ENCODE measurements at places on chromosomes 4 and X.

DNA sequence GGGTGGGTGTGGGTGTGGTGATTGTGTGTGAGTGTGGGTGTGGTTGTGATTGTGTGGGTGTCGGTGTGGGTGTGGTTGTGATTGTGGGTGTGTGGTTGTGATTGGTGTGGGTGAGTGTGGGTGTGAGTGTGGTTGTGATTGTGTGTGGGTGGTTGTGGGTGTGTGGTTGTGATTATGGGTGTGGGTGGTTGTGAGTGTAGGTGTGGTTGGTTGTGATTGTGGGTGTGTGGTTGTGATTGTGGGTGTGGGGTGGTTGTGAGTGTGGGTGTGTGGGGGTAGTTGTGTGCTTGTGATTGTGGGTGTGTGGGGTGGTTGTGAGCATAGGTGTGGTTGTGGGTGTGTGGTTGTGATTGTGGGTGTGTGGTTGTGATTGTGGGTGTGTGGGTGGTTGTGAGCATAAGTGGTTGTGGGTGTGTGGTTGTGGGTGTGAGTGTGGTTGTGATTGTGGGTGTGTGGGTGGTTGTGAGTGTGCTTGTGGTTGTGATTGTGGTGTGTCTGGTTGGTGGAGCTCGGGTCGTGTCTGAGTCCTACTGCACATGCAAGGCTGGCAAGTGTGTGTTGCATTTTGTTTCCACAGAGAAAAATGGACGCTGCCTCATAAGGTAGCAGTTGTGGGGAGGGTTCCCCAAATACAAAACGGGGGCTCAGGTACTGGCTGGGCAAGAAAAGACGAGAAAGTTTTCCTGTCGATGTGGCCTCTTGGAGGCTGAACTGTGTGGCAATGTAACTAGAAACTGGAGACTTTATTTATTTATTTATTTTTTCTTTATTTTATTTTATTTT is 116.7 kb downstream of the UBE2K start:
- DNase-seq, result no peak

- DNase-seq, result no peak
Measured at GRCh38 chrX:10620121-10620699, at the start of gene MID1. TSS of gene MID1 (minus strand) at chrX:10620585. CDS start at chrX:10567547, 53,038 bp downstream.

DNA sequence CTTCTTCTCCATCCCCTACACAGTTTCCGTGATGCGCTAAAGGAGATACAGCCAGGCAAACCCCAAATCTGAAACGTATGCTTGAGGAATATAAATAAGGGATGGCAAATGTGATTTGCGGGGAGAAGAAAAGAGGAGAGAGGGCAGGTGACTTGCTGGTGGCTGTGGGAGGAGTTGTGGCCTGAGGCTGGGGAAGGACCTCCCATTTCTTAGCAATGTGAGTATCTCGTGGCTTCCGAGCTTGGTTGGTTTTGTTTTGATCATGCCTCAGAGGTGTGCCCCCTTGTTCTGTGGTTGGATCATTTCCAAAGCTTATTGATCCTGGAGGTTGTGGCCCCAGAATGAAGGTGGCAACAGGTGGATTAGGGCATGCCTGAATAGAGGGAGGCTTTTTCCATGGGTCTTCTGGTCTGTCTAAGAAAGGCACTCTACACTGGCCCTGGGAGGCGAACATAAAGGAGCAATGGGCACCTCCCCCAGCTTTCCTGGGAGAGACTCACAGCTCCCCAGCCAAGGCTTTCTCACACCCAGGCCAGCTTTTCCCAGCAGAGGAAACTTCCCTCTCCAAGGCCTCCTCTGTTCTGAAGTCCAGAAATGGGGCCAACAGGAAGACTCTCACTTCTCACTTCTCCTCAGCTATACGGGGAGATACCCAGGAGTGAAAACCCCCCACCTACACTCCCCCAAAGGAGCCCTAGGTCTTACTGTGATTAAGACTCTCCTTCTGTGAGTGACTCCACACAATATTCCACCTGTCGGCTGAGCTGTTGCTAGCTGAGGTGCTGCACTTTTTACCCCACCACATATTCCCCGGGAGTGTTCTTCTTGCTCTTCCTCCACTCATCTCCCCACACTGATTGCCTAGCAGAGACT is 40.0 kb downstream of the C4orf51 start:
- peak; percentile 11 for DNase-seq

DNA sequence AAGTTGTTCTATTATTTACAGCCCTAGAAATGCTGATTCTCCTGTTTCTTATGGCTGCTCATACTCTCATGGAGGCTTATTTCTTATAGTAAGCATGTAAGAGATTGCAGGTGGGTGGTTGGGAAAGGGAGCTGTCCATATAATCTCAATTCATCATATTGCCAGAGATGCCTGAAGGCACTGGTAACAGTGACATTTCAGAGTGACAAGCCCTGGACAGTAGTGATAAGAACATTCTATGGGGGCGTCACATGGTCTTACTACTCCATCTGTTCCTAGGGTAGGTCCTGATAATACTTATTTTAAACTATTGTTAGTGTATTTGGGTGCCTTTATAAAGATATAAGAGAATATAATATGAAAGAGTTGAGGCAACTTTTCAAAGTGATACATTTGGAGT is 171.5 kb downstream of the CFAP299 start:
- DNase-seq, result no peak

DNA sequence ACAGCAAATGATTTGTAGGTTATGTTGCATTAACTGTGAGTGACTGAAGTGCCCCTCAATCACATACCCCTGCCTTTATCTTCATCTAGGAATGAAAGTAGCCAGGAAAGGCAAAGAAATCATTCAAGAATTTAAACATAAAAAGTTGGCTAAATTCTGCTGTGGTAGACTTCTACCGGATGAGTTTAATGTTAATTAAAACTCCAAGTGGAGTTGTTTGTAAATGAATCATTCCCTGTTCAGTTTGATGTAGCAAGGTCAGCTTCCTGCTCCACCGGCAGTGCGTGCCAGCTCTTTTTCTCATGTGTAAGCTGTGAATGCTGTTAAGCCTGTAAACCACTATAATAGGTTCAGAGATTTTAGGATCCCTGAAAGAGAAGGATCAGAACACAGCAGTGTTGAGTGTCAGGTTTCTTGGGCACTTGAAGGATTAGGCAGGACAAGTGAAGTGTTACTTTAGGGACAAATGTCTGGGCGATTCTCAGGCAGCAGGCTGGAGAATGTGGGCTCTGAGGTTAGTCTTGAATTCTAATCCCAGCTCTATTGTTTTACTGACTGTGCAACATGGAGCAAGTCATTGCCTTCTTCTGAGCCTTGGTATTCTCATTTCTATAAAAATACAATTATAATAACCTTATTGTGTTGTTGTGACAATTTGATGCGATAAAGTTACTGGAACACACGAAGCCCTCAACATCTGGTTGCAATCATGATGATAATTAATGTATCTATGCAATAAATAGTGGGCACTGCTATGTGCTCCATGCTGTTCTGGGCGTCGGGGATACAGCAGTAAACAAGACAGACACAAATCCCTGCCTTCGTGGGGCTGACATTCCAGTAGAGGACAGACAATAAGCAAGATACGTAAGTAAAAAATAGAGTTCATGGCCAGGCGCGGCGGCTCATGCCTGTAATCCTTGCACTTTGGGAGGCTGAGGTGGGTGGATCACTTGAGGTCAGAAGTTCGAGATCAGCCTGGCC is 112.0 kb downstream of the SHROOM3 start:
- DNase-seq, result no peak

DNA sequence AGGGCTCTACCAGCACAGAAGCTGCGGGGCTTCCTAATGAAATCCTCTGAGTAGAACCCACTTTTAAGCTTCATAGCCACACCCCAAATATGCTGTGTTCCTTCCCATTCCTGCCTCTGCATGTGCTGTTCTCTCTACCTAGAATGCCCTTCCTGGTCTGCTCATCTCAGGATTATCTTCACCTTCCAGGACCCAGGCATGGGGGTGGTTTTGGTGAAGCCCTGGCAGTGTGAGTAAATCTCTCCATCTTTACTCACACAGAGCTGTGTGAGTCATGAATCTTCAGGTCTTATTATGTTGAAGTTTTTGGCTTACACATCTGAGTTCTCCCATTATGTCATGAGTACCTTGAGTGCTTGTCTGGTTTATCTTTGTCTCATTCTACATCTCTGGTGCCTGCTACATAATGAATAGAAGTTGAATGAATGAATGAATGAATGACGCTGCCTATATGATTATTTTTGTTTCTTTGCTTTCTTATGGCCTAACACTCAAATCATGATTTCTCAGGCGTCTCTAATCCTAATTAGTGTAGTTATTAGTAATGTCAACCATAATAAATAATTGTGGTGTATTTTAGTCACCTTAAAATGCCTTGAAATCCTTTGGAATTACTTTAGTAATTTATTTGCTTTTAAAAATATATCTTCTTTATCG is 41.9 kb downstream of the HADH start:
- DNase-seq, result no peak

DNA sequence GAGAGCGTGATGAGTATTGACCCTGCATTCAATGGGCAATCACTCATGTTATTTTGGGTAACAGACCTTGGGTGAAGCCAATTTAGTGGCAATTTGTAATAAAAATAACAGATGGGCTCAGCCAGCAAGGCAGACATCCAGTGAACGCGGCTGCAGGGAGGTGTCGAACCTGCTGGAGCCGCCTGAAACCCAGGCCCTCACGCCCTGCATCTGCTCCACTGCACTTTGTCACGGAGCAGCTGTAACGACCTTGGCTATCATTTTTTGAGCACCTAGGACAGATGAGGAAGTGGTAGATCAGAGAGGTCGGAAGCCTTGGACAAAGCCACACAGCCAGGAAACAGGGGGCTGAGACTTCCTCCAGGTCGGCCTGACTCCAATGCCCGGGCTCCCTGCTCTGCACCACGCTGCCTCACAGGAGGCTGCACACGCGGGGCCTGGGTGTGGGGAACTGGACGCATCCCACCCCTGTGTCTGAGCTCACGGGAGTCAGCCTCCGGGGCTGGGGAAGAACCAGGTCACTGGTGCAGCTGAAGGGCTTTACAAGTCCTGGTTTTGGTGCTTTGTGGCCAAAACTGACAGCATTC is 19.4 kb downstream of the HMX1 start:
- no peak for DNase-seq

Measured in DND-41 (cell line).